ENCODE measurements at places on chromosomes 11 and 22. TPM values are rescaled to one million over a fixed set of nuclear protein-coding genes. Genes with fewer than 3 reads are reported as not detected.

The ATXN10 gene
- total RNA-seq = 42.1 TPM

The CHST1 gene
- total RNA-seq = not detected

GRCh38 chr11:68441466-68442230 is 18.9 kb upstream of the PPP6R3 start:
- DNase-seq = no peak

The PRR33 gene
- total RNA-seq = not detected

DNA sequence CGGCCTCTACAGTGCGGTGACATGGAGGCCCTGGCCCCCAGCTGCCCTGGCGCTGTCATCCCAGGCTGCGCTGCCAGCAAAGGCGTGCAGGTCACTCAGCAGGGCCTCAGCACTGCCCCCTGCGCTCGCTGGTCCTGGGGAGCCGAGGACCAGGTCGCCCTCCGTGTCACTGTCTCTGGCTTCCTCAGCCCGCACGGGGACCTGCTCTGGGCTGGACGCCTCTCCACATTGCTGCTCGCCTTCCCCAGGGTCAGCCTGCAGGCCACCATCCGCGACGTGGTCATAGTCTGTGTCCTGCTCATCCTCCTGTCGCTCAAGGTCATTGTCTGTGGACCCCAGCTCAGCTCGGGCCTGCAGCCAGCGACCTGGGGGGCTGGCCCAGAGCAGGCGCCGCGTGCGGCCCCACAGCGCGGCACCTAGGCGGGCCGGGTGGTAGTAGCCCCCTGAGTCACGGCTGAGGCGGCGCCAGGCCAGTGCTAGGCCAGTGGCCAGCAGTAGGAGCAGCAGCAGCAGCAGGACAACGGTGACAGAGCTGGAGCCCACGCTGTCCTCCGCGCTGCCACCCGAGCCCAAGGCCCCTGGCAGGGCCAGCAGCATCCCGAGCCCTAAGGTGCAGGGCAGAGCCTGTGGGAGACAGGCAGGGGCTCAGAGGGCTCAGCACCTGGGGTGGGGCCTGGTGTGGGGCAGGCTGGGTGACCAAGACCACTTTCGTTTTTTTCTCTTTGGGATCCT is 1.6 kb downstream of the PTPRCAP start:
- no peak for DNase-seq

GRCh38 chr11:22822203-22822602 is 7.4 kb downstream of the SVIP start:
- DNase-seq = no peak

The TMEM191B gene
- 0.52 TPM for total RNA-seq

The PAFAH1B2 gene
- total RNA-seq = 87.8 TPM

- DNase-seq = no peak
Observed at GRCh38 chr11:17508306-17508705, 31.7 kb upstream of the ABCC8 start.

- no peak for DNase-seq
Observed at GRCh38 chr22:29570456-29570855, 10.5 kb downstream of the NIPSNAP1 start.

DNA sequence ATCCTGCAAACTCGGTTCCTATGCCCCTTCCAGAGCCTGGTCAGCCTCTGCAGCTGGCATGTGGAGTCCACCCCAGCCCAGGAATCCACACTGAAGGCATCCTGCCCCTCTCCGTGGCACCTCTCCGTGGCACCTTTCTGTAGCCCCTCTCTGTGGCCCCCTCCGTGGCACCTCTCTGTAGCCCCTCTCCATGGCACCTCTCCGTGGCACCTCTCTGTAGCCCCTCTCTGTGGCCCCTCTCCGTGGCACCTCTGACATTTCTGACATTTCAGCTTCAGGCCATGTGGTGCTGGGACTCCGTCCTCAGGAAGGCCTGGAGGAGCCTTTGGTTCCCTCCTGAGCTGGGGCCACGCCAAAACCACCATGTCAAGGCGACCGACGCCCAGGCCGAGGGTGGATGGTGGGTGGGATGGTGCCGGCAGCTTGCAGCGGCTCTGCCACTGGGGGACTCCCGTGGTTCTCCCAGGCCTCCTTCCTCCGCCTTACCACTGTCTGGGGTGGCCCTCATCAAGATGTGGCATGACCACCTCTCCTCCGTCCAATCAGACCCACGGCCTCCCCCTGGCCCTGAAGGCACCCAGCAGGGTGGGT is 1518.5 kb downstream of the BRD1 start:
- DNase-seq = no peak

DNA sequence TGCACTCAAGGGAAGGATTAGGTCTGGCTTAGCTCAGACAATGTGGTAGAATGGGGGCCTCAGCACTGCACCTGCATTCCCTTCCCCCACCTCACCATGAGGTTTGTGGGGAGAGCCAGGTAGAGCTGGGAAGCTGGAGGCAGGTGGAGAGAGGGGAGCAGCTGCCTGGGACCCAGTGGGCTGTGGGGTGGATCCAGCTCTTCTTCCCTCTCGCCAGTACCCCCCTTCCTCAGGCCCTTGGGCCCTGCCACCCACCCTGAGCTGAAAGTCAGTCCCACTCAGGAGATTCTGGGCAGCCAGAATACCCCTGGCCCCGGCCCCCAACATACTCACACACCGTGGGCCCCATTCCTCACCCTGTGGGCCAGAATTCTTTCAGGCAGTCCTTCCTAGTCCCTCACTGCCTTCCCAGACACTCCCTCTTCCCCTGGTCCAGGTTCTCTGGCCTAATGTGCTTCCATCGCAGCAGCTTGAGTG is 3.1 kb upstream of the POLD4 start:
- DNase-seq = no peak

DNA sequence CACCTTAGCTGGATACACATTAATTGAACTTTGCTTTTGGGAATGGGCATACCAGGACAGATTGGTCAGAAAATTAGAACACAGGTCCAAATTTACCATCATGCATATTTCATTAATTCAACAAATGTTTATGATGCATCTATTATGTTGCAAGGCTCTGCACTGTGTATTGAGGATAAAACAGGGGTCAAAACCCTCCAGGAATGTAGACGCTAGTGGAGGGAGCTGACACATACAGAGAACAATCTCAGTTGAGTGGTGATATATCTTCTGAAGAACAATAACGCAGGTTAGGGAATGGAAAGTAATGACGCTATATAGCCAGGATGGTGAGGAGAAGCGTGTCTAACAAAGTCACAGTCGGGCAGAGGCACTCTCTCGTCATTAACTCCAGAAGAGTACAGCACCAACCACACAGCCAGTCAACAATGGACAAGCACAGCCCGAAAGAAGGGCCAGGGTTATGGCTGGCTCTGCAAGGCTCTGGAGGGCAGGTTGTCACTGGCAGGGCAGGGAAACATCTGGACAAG is 3.8 kb downstream of the FLI1 start:
- DNase-seq = no peak

All from NCI-H460 (cell line).